Stimulated activated CD4-positive, alpha-beta T cell treated with anti-CD3 and anti-CD28 coated beads, TNF-alpha, amount 100 ng/mL, for 1 hour (primary cell): ENCODE measurements at places on chromosomes 7 and 10.

DNA sequence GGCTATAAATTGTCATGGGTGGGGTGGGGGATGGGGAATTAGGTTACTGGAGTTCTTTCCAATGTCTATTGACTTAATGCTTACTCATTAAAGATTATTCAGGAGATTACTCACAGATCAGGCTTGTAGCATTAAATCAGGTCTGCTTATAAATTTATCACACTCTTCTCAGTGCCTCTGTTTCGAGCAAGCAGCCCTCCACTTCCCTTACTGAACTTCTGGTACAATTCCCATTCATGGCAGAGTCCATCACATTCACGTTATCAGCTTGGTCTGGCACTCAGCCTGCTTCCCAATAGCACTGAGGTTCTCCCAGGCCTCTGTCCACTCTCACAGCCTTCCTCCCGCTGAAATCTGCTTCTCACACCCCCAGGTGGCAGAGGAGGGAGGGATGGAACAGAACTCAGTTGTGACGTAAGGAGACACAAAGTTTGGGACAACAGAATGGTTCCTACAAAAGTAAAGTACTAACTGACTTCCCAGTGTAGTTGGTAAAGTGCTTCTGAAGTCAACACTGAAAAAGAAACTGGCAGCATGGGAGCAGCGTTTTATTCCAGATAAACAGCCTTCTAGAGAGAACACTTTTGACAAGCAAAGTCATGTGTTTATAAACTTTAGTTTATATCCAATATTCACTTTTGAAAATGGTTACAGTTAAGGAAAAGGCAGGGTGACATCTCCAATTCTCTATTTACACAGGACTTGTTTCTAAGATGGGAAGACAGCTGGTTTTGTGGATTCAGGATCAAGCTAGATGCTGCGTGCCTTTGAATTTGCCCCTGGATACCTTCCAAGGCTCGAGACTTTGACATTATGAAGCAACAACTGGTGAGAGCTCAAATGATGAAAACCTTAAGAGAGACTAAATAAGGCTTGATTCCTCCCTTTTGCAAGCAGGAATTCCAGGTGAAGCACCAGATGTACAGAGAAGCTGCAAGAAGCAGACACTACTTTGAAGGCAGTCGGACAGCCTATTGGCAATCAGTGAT lies 81.4 kb downstream of the ATXN7L1 start:
- no peak for DNase-seq

GRCh38 chr7:151244196-151244840 lies 4.2 kb downstream of the SMARCD3 start:
- no peak for DNase-seq

- no peak for DNase-seq
Measured at GRCh38 chr7:128781851-128782250, 6.3 kb upstream of the OPN1SW start.

GRCh38 chr10:70057306-70057705 lies 4.7 kb downstream of the MACROH2A2 start:
- no peak for DNase-seq

GRCh38 chr10:128867819-128868218 lies 599.2 kb upstream of the MGMT start:
- no peak for DNase-seq

- DNase-seq = no peak
Measured at GRCh38 chr7:26549281-26549944, 257.8 kb downstream of the SNX10 start.

GRCh38 chr7:120586571-120586970 lies 271.4 kb downstream of the TSPAN12 start:
- DNase-seq = no peak

GRCh38 chr7:116986611-116987565 lies 33.6 kb downstream of the ST7 start:
- DNase-seq = no peak

GRCh38 chr10:34580643-34581042 lies 234.5 kb downstream of the PARD3 start:
- DNase-seq = no peak

DNA sequence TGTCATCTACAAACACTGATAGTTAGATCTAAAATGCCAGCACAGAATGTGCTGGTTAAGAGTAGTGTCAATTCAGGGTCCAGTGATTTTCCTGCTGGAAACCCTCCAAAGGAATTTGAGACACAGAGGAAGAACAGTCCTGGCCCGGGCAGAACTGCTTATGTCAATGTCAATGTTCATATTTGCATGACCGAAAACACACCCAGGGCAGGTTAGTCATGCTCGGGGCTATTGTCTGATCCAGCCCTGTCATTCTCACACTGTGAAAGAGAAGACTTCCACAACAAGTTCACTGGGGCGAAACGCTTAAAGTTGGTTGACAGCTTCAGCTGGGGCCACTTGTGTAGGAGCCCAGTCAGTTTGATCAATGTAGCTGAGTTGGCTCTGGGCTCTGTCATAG lies 139.3 kb downstream of the C1GALT1 start:
- DNase-seq = no peak

GRCh38 chr7:151690606-151691005 lies 170.9 kb upstream of the RHEB start:
- no peak for DNase-seq

GRCh38 chr10:94521276-94522250 lies 24.0 kb upstream of the HELLS start:
- DNase-seq = no peak

DNA sequence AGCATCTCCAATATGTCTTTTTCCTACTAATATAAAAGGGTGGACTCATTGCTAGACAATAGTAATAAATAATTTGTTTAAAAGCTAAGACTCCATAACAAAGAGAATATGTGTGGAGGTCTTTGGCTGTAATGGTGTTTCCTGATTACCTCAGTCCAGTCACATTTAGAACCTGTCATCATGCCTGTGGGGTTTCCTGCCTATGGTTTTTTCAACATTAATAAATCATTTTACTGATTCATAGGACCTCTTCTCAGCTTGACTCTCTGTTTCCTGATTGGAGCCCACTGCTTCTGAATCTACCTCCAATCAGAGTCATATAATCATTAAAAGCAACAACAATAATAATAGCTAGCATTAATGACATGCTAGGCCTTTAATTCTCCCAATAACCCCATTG lies 52.4 kb upstream of the GNAI1 start:
- DNase-seq = no peak

DNA sequence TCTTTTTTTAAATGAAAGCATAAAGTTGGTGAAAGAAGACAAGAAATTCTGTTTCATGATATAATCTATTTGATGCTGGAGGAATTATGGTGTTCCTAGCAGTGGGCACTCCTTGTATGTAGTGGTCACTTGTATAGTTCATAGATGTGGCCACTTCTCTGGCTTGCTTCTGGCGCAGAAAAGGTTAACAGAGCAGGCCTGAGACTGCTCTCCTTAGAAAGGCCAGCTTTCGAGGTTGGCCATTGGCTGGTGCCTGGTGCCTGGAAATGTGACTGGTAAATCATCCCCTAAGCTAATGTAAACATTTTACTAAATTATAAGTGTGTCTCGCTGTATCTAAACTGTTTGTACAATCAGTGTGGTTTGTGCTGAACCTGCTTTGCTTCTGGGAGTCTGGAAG lies 276.1 kb downstream of the PHTF2 start:
- no peak for DNase-seq

GRCh38 chr7:25694699-25695098 lies 457.3 kb upstream of the NFE2L3 start:
- no peak for DNase-seq

DNA sequence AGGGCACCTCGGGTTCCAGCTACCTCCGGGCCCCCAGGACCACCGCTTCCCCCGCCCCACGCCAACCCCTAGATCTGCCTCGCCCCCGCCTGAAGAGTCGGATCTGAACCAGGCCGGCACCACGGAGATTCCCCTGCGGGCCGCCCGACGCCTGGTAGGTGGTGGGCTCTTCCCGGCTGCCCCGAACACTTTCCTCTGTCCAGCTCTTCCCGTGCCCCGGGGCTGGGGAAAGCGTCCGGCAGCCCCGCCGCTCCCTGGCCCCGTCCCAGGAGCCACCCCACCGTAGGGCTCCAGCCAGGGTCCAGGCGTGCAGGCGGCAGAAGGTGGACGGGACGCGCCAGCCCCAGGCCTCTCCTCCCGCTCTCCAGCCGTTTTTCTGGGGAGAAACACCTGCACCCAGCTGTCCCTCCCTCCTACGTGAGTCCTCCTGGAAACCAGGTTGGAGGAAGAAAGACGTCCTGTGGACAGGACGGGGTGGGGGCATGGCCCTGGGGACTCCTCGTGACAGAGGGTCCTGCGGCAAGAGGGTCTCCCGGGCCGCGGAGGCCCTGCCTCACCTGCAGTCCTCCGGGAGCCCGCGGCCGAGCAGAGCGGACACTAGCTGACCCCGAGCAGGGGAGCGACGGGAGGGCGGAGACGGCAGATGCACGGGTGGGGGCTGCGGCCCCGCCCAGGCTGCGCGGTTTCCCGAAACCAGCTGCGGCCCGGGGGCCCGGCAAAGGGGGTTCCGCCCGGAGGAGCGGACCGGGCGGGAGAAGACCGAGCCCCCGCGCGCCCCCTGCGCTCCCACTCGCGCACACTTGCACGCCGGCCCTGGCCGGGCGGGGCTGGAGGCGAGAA lies at the start of gene TMEM176B:
Gene TMEM176B (minus strand): TSS at position 624 of the 840 bp plus-strand sequence. CDS start 3,795 bp downstream, outside the sequence.
- DNase-seq = no peak

DNA sequence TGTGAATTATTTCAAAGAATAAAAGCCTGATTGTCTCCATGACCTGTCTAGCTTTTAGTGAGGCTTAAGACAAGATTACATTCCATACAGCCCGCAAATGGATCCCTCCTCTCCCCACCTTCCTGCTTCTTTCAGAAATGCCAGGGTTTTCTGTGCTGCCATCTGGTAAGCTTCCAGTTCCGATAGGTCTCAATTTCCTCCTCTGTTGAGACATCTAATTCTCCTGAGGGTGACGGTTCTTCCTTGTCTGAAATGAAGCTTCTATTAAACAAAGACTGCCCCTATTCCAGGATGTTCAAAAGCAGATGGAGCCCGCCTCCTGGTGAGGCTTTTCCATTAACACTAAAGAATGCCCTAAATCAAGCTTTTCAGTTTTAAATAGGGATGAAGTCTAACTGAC lies 295.6 kb downstream of the PTPRN2 start:
- DNase-seq = no peak
